ENCODE measurements at places on chromosomes 1 and 21. TPM values are rescaled to one million over a fixed set of nuclear protein-coding genes. Genes with fewer than 3 reads are reported as not detected.

SHISA4 gene
- total RNA-seq = 31.4 TPM

CFAP107 gene
- total RNA-seq = not detected

GRCh38 chr1:28921286-28921869, 7.0 kb downstream of the EPB41 start:
- H3K36me3 ChIP-seq = no peaks in the 10 kb centered on the region
- H3K4me3 ChIP-seq = no peak overlapping the region
- H3K27ac ChIP-seq = no peak overlapping the region

DNA sequence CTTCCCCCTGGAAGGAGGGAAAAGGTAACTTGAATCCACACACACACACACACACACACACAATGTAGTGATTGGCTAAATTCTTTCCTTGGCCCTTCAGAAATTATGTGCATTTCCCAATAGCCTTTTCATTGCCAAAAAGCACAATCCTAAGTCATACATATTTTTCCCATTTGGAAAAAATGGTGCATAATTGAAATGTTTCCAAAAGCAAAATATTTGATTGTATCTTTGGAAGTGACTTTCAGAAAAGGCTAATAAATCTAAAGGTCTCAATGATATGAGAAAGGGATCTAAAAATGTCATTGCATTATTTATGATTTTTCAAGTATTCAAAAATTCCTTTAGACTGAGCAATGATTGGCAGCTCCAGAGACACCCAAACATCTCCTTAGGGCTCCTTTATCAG, 43.5 kb upstream of the NEK7 start:
- H3K27me3 ChIP-seq = no peaks in the 10 kb centered on the region
- H3K36me3 ChIP-seq = no peaks in the 10 kb centered on the region
- peaks cover 22% of the 10 kb centered on the region for H3K4me1 ChIP-seq
- DNase-seq = no peak

GRCh38 chr1:24847995-24848881, 81.8 kb downstream of the RUNX3 start:
- H3K36me3 ChIP-seq = peaks cover 18% of the 10 kb centered on the region
- no peak overlapping the region for H3K27ac ChIP-seq
- H3K27me3 ChIP-seq = no peaks in the 10 kb centered on the region
- peak overlapping the region; percentile 69 for H3K4me3 ChIP-seq

GRCh38 chr1:61091455-61091854, 9.1 kb downstream of the NFIA start:
- no peak for DNase-seq
- no peak overlapping the region for H3K4me3 ChIP-seq
- no peak overlapping the region for H3K27ac ChIP-seq

GRCh38 chr1:19612530-19612929, 31.6 kb upstream of the NBL1 start:
- no peak for DNase-seq
- no peak overlapping the region for H3K4me3 ChIP-seq
- H3K27ac ChIP-seq = no peak overlapping the region
- peaks cover 20% of the 10 kb centered on the region for H3K36me3 ChIP-seq
- no peaks in the 10 kb centered on the region for H3K27me3 ChIP-seq

Measured in osteocyte (in vitro differentiated cells).